RWPE1 (cell line): ENCODE measurements at places on chromosomes 11 and 22.

GRCh38 chr22:50312371-50312770 lies 4.9 kb upstream of the PLXNB2 start:
- DNase-seq: no peak

GRCh38 chr22:47822422-47822821 lies 1060.0 kb downstream of the TBC1D22A start:
- no peak for DNase-seq

GRCh38 chr11:126627421-126627820 lies 271.9 kb downstream of the ST3GAL4 start:
- DNase-seq: no peak

GRCh38 chr22:22925805-22926369 lies 38.3 kb downstream of the IGLL5 start:
- DNase-seq: no peak

- no peak for DNase-seq
These were observed 1593.1 kb upstream of the TENM4 start for GRCh38 chr11:81033779-81034540.

DNA sequence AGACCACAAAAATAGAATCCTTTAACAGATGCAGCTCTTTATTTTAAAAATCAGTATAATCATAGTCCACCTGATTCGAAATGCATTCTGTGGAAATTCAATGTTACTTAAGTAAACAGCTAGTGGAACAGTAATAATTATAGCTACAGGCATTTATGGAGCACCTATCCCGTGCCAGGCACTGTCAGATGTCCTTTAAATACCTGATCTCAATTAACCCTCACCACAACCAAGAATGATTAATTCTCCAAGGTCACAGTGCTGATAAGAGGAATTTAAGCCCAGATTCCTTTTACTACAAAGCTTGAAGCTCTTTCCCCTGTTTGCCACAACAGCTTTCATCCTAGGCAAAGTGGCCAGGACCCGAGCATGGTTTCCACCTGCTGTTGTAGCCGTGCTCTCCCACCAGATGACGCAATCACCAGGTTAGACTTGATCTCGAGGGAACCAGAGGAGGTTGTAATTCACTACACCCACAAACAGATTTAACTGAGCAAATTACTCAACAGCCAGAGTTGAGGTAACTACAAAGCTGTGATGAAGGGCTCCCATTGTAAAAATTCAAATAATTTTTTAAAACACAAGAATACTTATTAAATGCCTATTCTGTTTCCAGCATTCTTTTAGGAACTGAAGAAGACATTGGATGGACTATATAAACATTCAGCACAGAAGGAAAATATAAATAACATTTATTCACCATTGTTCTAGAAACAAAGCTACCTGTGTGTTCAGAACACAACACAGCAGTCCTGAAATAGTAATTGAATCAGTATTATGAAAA lies 10.3 kb downstream of the PRDM10 start:
- DNase-seq: peak; percentile 65

GRCh38 chr22:33842006-33842354 lies 78.3 kb downstream of the LARGE1 start:
- DNase-seq: no peak

DNA sequence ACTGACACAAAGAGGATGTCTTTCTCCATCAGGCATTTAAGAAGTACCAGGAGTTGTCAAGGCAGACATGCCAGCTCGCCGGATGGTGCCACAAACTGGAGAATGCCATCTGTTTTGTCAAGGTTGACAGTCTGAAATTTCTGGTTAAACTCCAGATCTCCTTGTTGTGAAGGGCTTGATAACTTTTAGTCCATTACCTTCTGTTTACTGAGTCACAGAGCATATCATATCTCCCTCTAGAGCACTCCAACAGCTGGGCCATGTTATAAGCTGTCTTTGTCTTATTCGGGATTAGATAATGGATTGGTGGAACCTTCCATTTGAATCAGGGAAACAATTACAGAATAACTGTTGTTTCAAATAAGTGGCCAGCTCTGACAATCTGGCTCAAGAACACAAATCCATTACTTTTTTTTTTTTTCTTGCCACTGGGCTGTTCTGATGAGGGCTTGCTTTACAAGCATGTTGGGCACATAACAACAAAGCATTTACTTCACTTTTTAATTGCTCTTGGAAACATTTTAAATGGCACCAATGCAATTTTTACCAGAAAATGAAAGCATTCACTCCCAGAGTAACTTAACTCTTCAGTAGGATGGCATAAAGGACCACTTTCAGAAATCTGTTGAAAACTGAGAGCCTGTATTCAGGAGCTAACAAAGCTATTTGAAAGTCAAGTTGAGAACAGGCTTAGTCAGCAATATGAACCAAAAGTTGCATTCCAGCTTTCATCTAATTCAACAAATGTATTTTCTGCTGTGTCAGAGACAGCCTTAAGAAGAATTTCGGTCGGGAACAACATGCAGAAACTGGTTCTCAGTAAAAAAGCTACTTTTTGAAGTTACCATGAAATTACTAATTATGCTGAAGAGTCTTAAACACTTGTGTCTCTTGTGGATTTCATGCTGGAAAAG lies 227.6 kb upstream of the PITPNB start:
- no peak for DNase-seq

DNA sequence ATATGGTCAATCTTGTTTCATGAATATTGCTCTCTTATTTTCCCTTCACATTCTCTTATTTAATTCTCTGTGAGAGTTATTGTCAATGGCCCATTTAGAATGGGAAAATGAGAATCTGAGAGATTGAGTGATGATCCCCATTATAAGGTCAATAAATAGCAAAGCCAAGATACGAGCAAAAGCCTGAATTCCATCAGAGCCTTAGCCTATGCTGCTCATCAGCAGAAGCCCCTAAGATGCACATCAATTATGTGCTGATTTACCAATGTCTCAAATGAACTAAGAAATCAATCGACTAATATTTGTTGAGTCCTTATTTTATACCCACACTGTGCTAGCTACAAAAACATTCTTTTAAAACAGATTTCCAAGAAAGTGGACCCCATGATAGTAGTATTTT lies 330.8 kb upstream of the DDI1 start:
- no peak for DNase-seq
